ENCODE measurements at places on chromosomes 2 and 18.

DNA sequence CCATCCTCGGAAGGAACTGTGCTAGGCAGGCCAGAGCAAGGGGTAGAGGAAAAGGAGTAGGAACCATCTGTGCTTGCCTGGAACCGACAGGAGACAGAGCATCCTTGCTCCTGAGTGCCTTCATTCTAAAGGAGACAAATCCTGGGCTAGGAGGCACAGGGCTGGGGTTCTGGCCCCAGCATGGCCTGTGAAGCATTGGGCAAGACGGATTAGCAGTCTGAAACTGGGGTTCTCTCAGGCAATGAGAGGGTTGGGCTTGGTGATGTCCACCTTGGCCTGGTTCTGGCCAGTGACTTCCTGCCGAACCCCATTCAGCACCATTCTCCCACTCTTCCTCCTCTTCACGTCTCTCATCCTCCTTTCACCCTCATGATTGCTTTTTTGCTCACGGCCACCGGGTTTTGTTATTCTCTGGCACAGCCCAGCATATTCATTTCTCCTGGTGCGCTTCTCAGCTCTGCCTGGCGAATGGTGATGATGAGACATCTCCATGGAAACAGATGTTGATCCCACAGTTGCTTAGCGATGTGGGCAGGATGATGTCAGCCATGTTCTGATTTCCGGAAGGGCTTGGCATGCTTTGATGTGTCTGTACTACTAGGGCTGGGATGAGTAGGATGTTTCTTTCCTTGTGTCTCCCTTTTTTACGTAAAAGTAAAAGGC, 127.7 kb downstream of the CAPN13 start:
- no peak for DNase-seq

- no peak for DNase-seq
These were observed 52.4 kb downstream of the WIPF1 start for GRCh38 chr2:174545240-174545639.

DNA sequence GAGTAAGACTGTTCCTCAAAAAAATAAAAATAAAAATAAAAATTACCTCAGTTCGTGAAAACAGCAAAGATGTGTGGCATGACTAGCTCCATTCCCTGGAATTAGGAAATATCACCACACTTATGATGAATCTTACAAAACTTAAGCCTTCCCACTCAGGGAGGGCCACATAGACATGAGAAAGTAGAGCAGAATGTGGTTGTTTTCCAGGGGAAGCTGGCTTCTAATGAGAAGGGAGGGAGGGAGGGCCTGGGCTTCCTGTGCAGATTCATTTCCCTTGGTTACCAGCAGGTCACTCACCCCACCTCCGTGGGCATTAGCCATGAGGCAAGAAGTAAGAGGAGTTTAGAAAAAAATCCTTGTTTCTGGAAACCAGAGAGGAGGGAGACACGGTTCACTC, 95.9 kb upstream of the RMDN2 start:
- DNase-seq: no peak

DNA sequence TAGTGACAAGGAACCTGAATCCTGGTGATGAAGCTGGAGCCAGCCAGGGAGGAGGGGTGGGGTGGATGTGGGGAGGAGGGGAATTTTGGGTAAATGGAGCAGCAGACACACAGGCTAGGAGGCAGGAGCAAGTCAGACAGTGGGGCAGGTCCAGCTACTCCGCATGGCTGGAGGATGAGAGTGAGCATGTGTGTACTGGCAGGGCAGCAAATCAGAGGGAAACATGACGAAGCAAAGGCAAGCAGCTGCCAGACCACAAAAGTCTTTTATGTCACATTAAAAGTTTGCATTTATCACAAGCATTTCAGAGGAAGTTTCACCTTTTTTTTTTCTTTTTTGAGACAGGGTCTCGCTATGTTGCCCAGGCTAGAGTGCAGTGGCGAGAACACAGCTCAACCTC, 11.9 kb upstream of the KIDINS220 start:
- no peak for DNase-seq

DNA sequence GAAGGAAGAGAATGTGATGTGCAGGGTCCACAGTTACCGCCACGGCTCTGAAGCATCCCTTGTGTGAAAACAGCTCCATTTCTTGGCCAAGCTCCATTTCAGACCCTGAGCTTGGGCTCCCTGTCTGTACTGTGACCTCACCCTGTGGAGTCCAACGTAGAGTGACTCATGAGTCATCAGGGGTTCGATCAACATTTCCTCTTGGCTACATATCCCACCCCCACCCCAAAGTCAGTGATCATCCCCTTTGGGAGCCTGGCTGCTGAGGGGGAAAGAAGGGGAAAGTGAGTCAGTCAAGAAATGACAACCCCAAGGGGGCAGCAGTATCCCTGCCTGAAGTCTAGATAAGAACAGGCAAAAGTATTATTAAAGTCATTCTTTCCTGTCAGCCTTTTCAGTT, 62.2 kb downstream of the PAPOLG start:
- DNase-seq: no peak

- no peak for DNase-seq
These were observed 780 bp upstream of the ITGAV start for GRCh38 chr2:186588940-186589611.

GRCh38 chr2:100982431-100982861, 19.6 kb upstream of the RPL31 start:
- no peak for DNase-seq

GRCh38 chr2:101610750-101611315, 86.7 kb upstream of the MAP4K4 start:
- DNase-seq: no peak
